ENCODE measurements at places on chromosomes 11 and 22. TPM values are rescaled to one million over a fixed set of nuclear protein-coding genes. Genes with fewer than 3 reads are reported as not detected.

DNA sequence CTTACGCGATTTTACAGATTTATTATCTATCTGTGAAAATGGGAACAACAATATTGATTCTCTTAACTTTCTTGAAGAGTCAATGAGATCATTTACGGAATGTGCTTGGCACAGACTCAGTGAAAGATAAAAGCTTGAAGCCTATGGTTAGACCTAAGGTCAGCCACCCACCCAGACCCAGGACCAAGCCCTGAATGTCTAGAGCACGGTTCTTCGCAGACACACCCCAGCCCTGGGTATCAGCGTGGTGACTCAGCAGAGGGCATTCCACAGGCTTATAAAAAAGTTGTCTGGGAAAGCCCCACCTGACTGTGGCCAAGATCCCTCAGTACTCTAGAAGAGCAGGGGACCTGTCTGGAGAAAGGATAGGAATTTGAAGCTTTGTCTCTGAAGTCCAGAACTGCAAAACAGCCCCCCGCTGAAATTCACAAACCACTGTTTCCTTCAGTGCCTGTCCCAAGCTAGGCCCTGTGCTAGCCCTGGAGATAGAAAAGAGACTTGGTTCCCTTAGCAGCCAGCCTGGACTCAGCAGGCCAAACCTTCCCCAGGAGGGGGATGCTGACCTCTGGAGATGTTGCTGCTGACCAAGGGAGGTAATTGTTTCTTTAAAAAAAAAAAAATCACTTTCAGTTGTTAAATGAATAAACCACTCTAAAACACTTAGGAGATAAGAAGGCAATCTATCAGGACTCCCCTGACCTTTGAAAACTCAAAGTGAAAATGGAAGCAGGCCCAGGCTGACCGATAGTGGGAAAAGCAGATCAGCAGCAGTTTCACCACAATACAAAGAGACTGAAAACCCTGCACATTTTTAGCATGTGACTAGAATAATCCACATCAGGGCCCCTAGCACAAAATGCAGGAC, 114.0 kb downstream of the ABTB2 start:
- no peak for DNase-seq

- no peak for DNase-seq
Observed at GRCh38 chr11:75874684-75875341, 59.8 kb downstream of the UVRAG start.

DNA sequence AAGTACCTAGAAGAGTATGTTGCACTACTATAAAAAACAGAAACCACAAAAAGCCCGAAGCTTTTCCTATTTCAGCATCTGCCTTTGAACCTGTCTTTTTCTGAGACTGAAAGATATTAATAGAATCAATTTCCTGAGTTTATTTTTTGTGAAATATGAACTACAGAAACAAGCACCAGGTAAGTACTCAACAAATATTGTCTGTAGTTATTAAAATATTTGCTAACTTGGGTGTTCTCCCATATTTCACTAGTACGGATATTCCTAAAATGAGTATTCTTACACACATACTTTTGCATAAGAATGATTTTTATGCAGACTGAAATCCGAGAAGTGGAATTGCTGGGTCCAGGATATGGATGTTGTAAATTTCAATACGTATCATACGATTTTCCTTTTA, 188.0 kb downstream of the OR4C45 start:
- DNase-seq: no peak

GRCh38 chr11:68939583-68940555, 36.2 kb downstream of the IGHMBP2 start:
- no peak for DNase-seq

DNA sequence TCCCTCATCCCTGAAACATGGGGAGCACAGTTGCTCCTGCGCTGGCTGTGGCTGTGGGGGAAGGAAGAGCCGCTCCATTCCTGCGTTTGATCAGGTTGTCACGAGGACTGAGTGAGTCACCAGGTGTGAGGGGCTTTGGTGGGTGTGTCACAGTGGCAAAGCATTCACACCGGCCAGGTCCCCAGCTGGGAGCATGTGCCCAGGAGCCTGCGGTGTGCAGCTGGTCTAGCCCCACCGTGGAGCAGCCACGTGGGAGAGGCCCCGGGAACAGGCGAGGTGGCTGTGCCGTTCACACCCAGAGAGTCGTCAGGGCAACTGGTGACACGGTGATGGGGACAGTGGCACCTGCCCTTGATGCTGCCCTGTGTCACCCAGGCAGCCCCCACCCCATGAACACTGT, 47.6 kb upstream of the PPARA start:
- no peak for DNase-seq

- DNase-seq: no peak
Observed at GRCh38 chr11:65767406-65767805, 13.4 kb downstream of the AP5B1 start.

- no peak for DNase-seq
Observed at GRCh38 chr22:33455036-33455435, 396.9 kb upstream of the SYN3 start.

DNA sequence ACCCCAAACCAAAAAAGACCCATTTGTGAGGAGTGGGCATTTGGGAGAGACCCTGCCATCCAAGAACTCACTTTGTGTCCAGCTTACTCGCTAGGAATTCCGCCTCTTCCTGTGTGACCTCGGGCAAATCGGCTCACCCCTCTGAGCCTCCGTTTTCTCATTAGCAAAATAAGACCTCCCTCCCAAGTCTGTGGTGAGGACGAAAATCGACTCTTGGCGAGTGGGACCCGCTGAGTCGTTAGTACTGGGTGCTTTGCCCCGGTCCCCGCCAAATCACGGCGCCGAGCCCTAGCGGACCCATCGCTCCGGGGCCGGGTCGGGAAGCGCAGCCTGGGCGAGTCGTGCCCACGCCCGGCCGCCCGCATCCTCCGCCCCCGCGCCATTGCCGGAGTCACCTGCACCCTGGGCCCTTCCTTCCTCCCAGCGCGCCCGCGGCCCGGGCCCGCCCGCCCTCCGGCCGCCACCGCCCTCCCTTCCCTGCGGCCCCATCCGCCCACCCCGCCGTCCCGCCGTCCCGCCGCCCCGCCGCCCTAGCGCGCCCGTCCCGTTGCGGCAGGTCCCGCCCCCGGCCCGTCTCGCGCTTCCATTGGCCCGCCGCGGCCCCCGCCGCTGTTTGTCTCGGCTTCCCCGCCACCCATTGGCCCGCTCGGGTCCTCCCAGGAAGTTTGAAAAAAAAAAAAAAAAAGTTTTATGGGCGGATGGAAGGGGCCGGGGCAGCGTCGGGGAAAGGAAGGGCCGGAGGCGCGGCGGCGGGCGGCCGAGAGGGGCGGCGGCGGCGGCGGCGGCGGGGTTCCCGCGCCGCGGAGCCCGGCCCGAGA, 48.9 kb downstream of the TRIOBP start:
- DNase-seq: peak; percentile 97

The KCNQ1OT1 gene
- 0.35 TPM for total RNA-seq

The SCGB1C1 gene
- not detected for total RNA-seq
